HFF-Myc (cell line): ENCODE measurements at places on chromosomes 16 and 17.

GRCh38 chr16:23145608-23146007 lies 3.6 kb downstream of the USP31 start:
- no peak for DNase-seq

GRCh38 chr17:59391021-59391420 lies 59.6 kb downstream of the YPEL2 start:
- DNase-seq: no peak

DNA sequence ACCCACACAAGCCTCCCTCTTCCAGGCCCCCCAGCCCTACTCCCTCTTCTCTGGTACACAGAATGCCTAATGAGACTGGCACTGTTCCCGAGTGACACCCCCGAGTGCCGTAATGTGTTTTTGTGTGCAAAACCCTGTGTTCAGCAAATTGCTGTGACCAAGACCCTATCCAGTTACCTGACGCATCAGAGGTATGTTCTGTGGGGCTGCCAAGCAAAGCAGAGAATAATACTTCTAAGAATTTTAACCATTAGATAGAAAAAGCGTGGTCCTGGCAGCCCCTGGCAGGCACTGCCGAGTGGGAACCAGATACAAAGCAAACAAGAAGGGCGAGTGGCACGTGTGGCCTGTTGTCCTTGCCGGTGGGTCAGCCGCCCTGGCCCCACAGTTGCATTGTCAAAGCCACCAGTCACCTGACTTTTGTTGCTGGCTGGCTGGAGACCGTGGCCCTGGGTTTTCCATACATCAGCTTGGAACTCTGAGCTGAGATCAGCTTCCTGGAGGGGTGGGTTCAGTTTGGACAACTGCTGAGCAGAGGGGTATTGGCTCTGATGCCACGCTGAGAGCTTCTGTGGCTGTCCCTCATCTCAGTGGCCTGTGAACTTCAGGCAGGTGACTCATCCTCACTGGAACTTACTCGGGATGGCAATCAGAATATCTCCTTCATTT lies 69.1 kb upstream of the BRD7 start:
- no peak for DNase-seq

GRCh38 chr17:47621293-47622179 lies 28.2 kb upstream of the KPNB1 start:
- peak; percentile 59 for DNase-seq

- DNase-seq: no peak
Measured at GRCh38 chr17:80773243-80773991, 218.2 kb upstream of the CHMP6 start.

- DNase-seq: no peak
Measured at GRCh38 chr17:58250344-58251011, 12.1 kb downstream of the LPO start.

- DNase-seq: no peak
Measured at GRCh38 chr17:78924481-78925151, 571 bp downstream of the TIMP2 start.

DNA sequence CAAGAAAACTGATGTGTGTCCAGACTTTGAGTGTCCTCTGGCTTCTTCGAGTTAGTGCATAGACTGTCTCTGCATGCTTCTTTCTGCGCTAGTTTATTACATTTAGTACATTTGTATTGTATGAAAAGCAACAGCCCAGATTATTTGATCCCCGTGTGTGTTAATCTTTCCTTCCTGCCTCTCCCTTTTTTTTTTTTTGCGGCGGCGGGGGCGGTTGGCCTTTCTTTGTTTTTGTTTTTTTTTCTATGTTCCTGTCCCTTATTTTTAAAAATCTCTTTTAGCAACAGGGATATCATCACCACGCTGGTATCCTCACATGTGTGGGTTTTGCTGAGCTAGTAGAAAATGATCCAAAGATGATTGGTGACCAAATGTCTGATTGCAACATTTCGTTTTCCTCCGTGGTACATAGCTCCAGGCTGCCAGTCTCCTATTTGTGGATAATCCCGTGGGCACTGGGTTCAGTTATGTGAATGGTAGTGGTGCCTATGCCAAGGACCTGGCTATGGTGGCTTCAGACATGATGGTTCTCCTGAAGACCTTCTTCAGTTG lies 9.4 kb downstream of the SCPEP1 start:
- DNase-seq: no peak

DNA sequence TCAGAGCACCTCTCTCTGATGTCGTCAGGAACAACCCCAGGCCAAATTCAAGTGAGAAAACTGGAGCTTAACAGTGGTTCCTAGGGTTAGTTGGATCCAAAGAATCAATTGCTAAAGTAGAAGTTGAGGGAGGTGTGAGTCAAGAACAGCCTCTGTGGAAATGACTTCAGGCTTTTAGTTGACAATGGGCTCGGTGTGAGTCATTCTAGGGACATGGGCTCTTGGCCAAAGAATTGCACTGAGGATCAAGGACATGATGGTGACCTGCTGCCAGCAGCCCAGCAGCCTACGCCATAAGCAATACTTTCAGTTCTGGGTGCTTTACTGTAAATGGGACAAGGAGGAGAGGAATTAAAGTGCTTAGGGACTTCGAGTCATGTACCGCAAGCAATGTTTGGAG lies 32.1 kb upstream of the SMURF2 start:
- no peak for DNase-seq

DNA sequence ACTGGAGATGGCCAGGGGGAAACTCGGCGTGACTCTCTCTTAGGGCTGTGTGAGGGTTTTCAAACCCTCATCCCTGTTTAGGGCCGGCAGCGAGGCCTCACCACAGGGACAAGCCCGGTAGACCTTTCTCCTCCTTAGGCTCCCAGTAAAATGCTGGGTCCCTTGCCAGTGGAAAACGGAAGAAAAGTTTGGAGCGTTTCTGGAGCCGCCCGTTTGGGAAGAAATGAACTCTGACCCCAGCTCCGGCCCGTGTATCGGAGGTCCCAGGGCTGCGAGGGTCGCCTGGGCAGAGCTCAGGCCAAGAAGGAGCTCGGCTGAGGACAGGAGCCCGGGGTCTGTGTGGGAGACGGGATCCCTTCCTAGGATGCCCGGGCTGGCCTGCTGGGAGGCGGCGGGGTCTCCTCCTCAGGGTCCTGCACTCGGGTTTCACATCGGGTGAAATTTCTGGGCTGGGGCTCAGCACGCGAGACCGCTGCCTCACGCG lies 23.2 kb downstream of the ZNF213 start:
- DNase-seq: no peak

- no peak for DNase-seq
Measured at GRCh38 chr17:20997711-20998570, 44.9 kb downstream of the USP22 start.

DNA sequence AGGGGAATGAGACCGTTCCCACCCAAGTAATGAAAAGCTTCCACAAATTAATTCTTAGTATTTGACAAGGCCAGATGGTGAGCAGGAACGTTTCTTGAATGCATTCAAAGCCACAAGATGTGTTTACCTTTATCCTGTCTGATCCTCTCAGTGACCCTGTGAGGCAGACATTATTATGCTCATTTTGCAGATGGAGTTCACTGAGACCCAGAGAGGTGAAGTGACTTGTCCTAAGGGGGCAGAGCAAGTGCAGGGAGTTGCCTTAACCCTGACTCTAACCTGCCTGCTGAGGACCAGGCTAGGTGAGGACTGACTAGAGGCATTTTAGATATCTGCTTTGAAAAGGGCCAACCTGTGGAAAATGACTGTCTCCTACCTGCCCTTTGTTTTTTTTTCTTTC lies 156.7 kb downstream of the HAPSTR1 start:
- DNase-seq: no peak

- DNase-seq: no peak
Measured at GRCh38 chr16:84565669-84566495, 52.0 kb downstream of the COTL1 start.

DNA sequence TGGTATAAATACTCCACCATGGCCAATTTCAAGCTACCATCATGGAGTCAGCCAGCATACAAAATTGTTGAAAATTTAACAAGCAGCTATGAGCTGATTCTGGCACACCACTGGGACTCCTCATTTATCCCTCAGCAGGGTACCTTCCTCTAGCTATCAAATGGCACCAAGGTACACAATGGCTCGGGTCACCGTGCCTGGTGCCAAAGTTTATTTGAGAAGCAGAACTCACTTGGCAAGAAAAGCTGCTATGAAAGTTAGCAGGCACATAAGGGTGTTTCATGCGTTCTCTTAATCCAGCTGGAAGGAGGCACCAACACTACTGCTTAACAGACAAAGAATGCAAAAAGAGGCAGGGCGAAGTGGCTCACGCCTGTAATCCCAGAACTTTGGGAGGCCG lies 51.6 kb downstream of the IKZF3 start:
- DNase-seq: no peak

DNA sequence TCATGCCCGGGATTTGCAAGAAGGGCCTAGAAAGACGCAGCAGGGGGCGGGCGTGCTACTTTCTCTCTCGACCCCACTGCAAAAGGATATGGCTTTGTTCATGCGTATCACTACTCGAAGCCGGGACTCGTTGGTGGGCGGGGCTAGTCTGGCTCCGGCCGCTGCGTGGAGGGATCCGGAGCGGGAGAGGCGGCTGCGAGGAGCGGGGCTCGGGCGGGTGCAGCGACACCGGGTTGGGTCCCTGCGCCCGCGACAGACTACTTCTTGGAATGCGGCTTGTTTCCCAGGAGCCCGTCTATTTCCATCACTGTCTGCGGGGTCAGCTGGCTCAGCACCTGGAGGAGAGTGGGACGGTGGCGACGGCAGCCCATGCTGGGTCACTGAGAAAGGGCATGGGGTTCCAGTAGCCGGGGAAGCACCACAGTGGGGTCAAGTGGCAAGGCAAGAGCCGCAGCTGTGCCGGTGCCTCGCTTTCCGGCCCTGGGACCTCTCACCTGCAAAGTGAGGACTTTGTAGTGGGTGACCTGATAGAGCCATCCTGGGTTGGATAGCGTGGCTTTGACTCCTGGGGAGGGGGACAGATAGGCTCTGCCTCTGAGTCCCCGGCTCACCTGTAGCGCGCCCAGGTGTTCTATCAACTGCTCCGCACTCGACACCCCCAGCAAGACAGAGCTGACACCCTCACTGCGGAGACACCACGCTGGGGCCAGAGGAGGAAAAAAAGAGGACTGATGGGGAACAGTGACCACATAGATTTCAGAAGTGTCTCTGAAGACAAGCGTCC lies 6.6 kb downstream of the KCNAB3 start:
- DNase-seq: peak; percentile 22

- DNase-seq: no peak
Measured at GRCh38 chr16:774086-775001, 13.8 kb downstream of the MSLN start.
